ENCODE measurements at places on chromosomes 7 and 10.
A peak's percentile ranks its signal among the peaks of the same experiment; 100 is the strongest.

GRCh38 chr10:132925071-132925561, 17.3 kb downstream of the CFAP46 start:
- DNase-seq: no peak

DNA sequence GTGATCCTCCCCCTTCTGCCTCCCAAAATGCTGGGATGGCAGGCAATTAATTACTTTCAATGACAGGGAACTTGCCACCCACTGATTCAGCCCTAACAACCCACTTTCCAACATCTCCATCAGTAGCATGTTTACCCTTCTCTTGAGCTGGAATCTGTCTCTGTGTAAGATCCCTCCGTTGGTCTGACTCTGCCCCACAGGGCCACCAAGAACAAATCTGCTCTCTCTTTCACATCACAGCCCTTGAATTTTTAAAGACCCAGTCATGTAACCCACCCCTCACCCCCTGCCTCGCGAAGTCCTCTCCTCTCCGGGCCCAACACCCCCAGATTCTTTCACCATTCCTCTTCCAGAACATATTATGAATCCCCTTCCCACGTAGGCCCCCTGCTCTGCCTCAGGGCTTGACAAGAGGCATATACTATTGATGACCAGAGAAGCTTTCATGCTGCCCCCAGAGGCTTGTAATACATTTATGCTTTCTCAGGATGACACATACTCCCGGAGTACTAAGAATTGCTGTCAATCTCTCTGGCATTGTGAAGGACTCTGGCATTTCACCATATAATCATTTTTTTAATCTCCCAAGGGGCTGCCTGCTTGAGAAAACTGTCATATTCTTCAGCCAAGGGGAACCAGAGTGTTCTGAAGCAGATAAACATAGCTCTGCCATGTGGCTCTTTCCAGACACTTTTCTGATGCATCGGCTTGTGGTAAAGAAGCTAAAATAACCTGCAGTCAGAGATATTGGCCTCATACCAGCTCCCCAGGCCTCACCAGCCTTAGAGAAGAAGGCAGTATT, 179.2 kb upstream of the AUTS2 start:
- no peak for DNase-seq

DNA sequence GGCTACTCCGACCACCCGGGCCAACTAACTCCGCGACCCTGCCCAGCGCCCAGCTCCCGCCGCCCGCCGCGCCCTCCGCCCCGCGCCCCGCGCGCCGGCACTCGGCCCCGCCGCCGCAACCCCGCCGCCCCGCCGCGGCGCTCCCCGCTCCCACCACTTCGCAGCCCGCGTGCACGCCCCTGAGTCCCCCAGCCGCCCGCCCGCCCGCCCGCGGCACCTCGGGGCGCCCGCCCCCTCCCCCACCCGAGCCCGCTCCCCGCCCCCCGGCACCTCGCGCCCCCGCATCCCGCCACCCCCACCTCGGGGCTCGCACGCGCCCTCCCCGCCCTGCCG, 598 bp downstream of the JAZF1 start:
- no peak for DNase-seq

- DNase-seq: no peak
These were observed 444.7 kb upstream of the PODXL start for GRCh38 chr7:132001146-132001545.

DNA sequence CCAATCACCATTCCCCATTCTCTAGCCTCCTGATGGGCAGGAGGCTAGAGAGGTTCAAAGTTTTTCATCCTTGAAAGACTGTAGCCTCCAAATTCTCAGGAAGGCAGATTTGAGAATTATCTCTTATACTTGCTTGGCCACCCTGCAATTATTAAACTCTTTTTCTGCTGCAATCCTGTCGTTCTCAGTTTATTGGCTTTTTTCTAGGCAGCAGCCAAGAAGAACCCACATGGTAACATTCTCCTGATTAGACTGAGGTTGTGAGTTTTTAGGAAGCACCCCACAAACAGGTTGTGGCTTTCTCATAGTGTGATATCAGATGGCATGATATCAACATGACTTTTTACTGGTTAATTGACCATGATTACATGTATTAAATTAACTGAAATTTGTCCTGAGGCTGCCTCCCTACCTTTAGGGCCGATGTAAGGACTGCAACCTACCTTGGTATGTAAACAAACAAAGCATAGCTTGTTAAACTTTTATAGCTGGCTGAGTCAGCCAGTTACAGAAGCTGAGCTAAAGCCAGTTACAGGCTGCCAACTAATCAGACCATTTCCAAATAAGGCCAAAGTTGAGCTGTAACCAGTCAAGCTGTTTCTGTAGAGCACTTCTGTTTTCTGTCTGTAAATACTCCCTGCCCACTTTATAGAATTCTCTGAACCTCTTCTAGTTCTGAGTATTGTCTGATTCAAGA, 3.2 kb upstream of the ZNF248 start:
- DNase-seq: peak; percentile 5

DNA sequence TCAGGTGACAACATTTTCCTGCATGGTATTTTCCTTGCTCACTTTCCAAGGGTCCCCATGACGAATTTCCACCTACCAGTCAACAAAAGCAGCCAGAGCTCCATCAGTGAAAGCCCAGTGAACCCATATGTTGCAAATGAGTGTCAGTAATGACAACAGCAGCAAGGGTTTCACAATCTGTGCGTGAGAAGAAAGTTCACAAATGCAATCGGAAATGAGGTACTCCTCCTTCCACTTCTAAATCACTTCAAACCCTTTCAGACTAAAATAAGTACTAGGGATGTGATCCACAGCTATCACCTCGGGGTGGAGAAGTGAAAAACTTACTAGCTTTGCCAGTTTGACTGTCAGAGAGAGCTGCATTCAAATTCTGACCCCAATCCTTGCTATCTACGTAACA, 55.6 kb upstream of the BET1 start:
- no peak for DNase-seq

DNA sequence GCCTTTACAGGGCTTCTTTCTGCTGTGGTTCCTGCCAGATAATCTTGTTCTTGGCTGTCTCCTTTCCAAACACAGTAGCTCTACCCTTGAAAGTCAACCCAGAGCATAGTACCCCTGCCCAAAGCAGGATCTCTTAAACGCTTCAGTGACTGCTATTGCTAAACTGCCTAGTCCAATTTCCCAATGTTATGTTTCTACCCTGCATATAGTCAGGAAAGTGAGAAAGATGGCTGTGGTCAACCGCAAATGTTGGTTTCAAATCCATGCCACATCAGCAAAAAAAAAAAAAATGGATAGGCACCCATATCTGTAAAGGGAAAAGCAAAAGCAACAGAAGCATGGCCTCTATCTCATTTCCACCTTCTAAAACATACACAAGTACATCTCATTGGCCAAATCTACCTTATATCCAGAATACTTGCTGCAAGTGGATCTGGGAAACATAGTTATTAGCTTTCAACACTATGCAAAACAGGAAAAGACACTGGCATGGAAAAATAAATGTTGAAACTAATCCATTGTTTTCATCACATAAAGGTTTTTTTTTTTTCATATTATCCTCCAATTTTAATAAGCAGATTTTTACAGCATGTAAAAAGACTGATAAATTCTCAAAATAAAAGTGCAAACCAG, 59.8 kb downstream of the DNAJC1 start:
- peak; percentile 85 for DNase-seq

GRCh38 chr7:41855798-41856197, 152.9 kb upstream of the INHBA start:
- no peak for DNase-seq

DNA sequence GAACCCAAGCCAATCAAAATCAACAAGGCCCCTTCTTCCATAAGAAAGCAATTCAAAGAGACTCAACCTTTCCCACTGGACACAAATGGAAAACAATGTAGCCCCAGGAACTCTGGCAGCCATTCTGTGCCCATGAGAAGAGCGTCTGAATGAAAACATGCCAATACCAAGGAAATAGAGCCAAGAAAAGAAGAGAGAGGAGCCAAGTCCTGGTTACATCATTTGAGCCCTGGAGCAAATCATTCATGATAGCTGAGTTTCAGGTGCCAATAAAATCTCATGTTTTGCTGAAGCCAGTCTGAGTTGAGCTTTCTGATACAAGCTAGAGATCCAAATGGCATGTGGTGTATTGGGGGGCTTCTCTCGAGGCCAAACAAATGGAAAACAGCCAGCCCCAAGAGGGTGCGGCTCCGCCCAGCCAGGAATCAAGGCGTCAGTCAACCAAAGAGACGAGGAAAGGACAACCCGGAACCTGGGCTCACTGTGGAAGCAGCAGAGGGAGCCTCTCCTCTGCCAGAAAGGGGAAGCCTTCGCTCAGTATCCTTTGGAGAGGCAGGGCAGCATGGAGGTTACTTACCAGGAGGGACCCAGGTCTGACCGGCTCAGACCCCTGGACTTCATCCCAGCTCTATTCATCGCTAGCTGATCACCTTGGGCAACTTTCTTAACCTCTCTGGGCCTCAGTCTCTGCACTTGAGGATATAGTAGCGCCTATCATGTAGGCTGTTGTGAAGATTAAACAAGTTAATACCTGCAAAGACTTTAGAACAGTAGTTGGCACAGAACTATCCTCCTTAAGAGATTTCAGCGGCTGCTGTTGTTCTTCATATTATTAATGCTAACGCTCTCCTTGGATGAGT, 61.8 kb downstream of the OAT start:
- no peak for DNase-seq

- no peak for DNase-seq
These were observed 130.0 kb downstream of the KLF6 start for GRCh38 chr10:3654980-3655379.

GRCh38 chr10:26909753-26910152, 49.0 kb upstream of the ABI1 start:
- DNase-seq: no peak

GRCh38 chr7:42262964-42263363, 26.0 kb upstream of the GLI3 start:
- no peak for DNase-seq
